ENCODE measurements at places on chromosomes 6 and 20.

DNA sequence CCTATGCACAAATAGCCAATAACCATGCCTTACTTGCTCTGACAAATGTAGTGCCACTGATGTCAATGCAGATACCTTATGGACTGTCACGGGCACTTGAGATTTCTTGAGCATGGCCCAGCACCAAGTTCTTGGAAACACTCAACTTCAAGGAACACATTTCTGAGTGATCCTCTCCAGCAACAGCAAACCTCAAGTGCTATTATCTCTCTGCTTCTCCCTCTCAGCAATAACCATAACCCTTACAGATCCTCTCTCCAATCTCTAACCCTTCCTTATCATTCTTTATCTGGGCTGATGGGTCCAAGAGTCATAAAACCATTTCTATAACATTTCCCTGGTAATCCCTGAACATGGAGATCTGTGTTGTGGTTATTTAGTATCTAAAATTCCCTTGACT is 266.9 kb upstream of the STXBP5 start:
- DNase-seq, result no peak

DNA sequence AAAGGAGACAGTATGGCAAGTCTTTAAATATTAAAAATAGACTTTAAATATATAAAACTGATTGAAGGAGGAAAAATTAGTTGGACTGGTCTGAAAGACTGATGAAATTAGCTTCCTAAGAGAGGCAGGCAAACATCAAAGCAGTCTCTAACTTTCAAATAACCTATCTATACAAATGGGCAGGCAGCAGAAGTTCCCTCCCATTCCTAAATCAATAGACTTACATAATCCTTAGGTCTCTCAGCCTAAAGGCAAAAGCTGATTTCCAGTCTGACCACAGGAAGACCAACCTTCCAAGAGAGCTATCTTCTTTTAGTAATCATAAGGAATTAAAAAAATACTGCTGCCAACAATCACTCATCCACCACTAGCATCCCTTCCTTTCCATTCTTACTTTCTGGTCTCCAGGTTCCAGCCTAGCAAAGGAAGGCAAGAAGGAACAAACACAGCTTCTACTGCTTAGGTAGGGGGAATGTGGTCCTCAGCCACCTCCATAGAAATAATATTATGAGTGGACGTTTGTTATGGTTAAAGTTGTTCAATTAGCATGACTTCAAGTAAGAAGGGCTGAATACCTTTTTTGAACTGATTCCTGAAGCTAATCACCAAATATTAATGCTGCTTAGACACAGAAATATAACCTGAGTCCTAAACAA is 44.1 kb downstream of the SESN1 start:
- no peak for DNase-seq

GRCh38 chr20:13461849-13462458 is 176.8 kb downstream of the TASP1 start:
- DNase-seq, result no peak

- no peak for DNase-seq
These were observed 71.1 kb upstream of the FOXQ1 start for GRCh38 chr6:1240766-1241318.

Measured in eye (tissue), 1 donor.